ENCODE measurements at places on chromosomes 16 and 17. TPM values are rescaled to one million over a fixed set of nuclear protein-coding genes. Genes with fewer than 3 reads are reported as not detected.

DNA sequence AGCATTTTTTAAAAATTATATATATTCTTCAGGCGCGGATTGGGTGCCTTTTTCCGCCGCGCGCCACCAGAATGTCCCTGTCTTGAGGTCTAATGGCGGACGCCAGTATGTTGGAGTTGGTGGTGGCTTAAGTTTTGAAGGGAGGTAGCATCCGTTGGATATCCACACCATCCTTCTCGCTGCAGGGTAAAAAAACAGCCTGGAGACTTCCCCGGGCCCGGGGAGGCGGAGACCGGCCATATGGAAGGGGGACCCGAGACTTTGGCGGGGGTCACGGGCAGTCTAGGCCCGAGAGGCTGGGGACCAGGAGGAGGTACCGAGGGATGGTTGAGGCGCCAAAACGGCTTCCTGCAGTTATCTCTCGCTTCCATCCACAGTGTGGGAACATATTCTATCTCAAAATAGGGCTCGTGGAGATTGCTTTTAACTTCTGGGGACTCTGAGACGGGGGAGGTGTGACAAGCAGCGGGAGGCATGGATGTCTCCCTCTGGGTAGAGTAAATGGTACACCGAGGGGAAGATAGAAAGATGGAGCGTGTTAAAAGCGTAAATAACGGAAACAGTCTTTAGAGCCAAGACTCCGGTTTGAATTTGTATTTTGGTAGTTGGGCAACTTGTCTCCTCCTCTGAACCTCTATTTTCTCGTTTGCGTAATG, at the start of gene SF3B3:
TSS of gene SF3B3 (plus strand) at position 74 of the 656 bp plus-strand sequence. CDS start 2,841 bp downstream, outside the sequence.
- peak within 1 kb of the TSS; percentile 80 for H3K27ac ChIP-seq
- peak; percentile 80 for DNase-seq
- H3K4me1 ChIP-seq = peaks cover 38% of the 10 kb centered on the region

GRCh38 chr17:9484789-9485188, 90.8 kb downstream of the STX8 start:
- no peaks in the 10 kb centered on the region for H3K4me1 ChIP-seq
- no peaks in the 10 kb centered on the region for H3K27me3 ChIP-seq
- no peak overlapping the region for H3K27ac ChIP-seq

GRCh38 chr16:88455610-88456355, 2.7 kb downstream of the ZFPM1 start:
- H3K27me3 ChIP-seq = no peaks in the 10 kb centered on the region
- peak overlapping the region; percentile 66 for H3K27ac ChIP-seq
- H3K4me3 ChIP-seq = peak overlapping the region; percentile 70
- no peaks in the 10 kb centered on the region for H3K4me1 ChIP-seq

DNA sequence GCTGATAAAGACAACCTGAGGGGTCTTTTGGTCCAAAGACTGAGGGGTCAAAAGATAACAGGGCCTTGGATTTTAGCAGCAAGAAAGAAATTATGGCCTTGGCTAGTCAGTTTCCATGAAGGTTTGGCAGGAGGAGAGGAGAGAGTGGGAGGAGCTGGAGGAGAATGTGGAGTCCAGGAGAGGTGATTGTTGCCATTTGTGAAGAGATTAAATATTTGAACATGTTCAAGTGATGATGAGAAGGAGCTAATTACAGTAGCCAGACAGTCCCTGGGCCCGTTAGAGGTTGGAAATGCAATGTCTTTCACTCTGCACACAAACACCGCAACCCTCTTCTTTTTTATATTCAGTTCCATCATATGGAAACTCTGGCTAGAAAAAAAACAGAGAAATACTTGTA, 68.6 kb downstream of the TNRC6C start:
- no peaks in the 10 kb centered on the region for H3K36me3 ChIP-seq
- H3K27me3 ChIP-seq = no peaks in the 10 kb centered on the region
- DNase-seq = no peak
- no peaks in the 10 kb centered on the region for H3K4me1 ChIP-seq
- H3K27ac ChIP-seq = no peak overlapping the region

DNA sequence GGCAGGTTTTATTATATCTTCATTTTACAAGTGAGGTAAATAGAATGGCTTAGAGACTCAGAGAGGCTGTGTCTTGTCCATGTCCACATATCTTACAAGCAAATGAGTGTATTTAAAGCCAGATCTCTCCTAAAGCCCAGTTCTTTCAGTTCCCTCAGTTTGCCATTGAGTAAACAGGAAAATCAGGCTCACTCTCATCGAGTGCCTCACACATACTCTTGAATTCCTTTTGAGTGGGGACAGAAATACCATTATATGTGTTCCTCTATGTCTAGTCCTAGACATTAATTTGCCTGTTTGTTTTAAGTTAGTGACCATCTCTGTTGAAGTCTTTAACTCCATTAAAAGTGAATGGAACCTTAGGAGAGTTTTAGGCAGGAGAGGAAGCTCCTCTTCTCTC, 40.1 kb downstream of the BPTF start:
- H3K4me3 ChIP-seq = no peak overlapping the region
- no peak for DNase-seq
- no peaks in the 10 kb centered on the region for H3K27me3 ChIP-seq
- H3K27ac ChIP-seq = no peak overlapping the region
- no peaks in the 10 kb centered on the region for H3K4me1 ChIP-seq

DNA sequence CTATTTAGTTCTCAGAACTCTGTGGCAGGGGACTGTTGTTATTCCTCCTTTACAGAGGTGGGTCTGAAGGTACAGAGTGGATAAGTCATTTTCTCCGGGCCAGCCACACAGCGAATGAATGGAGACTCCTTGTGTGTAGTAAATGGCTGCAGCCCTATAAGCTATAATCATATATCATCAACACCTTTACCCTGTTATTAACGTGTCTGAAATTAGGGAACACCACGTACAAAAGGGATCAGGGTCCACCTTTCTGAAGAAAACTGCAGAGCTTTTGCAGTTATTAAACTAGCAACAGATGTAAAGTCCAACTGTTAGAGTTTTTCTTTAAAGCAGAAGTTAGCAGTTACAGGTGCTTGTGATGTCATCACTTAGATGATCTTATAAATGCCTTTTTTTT, 696.7 kb downstream of the MAF start:
- H3K27me3 ChIP-seq = no peaks in the 10 kb centered on the region
- no peak overlapping the region for H3K4me3 ChIP-seq

GRCh38 chr16:69838489-69838888, 76.4 kb downstream of the WWP2 start:
- H3K36me3 ChIP-seq = peaks cover 20% of the 10 kb centered on the region
- no peaks in the 10 kb centered on the region for H3K27me3 ChIP-seq
- peak overlapping the region; percentile 87 for H3K27ac ChIP-seq
- no peak overlapping the region for H3K4me3 ChIP-seq
- no peak for DNase-seq

GRCh38 chr16:75345711-75346110, 87.6 kb downstream of the CFDP1 start:
- no peaks in the 10 kb centered on the region for H3K36me3 ChIP-seq
- H3K4me3 ChIP-seq = no peak overlapping the region
- no peaks in the 10 kb centered on the region for H3K27me3 ChIP-seq
- no peak overlapping the region for H3K27ac ChIP-seq
- no peaks in the 10 kb centered on the region for H3K4me1 ChIP-seq
- DNase-seq = no peak

DNA sequence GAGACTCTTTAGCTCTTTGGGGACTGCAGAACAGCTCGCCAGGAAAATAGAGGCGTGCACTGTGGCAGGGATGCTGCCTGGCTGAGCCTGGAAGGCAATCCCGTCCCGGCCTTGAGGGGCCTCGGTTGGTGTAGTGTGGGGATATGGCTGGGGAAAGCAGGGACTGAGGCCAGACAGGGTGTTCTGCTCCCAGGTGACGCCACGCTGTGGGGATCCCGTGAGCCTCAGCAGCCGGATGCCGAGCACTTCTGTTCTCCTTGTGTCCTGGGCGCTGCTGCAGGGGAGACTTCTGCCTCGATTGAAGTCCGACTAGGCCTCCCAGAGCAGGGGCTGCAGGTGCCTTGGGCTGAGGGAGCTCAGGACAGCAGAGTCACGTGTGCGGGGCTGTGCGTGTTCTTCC, 72.6 kb downstream of the BANP start:
- H3K27ac ChIP-seq = no peak overlapping the region
- H3K4me1 ChIP-seq = no peaks in the 10 kb centered on the region
- H3K27me3 ChIP-seq = no peaks in the 10 kb centered on the region
- DNase-seq = peak; percentile 42

GRCh38 chr17:50361561-50362480, 11.2 kb downstream of the MRPL27 start:
- H3K4me3 ChIP-seq = no peak overlapping the region
- H3K4me1 ChIP-seq = peaks cover 7% of the 10 kb centered on the region

DNA sequence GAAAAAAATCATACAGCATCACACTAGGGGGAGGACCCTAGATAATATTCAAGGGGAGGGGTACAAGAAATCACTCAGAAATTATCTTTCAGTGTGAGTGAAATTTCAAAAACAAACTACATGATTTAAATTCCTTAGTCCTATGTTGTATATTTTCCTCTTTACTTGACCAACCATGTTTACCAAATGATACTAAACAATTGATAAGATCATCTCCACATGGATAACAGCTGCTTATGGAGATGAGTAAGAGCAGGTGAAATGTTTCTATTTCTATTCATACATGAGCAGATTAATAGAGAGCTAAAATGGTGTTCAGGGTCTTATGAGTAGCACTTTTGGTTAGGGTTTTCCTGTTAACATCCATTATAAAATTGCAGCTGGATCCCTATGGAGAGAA, 7.3 kb upstream of the VAT1L start:
- H3K27ac ChIP-seq = no peak overlapping the region
- no peak overlapping the region for H3K4me3 ChIP-seq
- no peaks in the 10 kb centered on the region for H3K36me3 ChIP-seq
- H3K27me3 ChIP-seq = no peaks in the 10 kb centered on the region
- no peak for DNase-seq

DNA sequence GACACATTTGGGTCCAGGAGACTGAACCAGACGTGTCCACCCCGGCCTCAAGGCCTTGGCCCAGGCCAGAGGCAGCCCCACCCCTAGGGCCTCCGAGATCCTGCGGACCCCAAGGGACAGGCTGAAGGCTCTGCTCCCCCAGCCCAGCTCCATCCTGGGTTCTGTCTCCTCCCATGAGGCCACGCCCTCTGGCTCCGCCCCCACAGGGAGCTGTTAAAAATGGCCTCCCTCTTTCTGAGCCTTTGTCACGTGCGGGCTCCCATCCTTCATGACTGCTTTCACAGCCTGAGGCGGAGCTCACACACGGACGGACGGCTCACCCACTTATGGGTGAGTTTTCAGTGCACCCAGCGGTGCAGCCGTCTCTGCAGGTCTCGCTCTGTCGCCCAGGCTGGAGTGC, 6.5 kb upstream of the CACNA1H start:
- no peak for DNase-seq
- H3K27ac ChIP-seq = no peak overlapping the region
- H3K4me3 ChIP-seq = no peak overlapping the region
- no peaks in the 10 kb centered on the region for H3K4me1 ChIP-seq
- H3K27me3 ChIP-seq = no peaks in the 10 kb centered on the region

- H3K4me1 ChIP-seq = peaks cover 3% of the 10 kb centered on the region
- H3K36me3 ChIP-seq = no peaks in the 10 kb centered on the region
- H3K27me3 ChIP-seq = peaks cover 27% of the 10 kb centered on the region
Measured at GRCh38 chr16:54927125-54928015, 3.3 kb upstream of the IRX5 start.

DNA sequence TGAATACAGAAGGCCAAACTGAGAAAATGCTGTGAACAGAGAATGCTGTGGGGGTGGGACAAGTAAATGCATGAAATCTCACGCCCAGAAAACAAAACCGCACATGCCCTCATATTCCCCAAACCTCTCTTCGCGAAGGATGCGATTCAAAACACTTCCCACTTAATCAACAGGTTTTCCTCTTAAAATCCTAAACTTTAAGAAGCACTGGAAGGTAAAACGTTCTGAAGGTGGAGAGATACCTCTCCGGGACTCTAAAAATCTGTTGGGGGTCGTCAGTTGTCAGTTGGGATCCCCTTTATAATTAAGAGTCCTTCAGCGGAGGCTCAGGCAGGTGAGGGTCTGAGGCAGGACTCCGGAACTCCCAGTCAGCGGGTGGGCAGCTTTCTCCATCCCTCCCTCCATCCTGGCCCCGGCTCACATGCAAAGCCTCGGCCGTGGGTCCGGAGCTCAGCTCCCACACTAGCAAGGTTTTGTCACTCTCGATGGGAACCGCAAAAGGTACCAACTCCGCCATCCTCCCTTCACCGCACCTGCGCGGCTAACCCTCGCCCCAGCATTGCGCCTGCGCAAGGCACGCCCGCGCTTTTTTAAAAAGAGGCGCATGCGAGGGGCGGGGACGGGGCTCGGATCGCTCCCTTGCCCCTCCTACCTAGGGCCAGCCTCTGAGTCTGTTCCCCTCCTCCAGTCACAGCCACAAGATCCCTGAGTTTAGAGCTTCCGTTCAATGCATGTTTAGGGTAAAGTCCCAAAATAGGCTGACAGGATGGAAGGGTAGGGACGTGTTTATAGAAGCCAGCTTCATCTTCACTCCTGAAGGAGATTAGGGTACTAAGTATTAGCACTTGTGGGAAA, at the start of gene RDM1:
TSS of gene RDM1 (minus strand) at position 563 of the 855 bp plus-strand sequence. CDS start at position 517, 46 bp downstream.
- no peaks in the 10 kb centered on the region for H3K27me3 ChIP-seq
- peak within 1 kb of the TSS; percentile 47 for H3K4me3 ChIP-seq
- DNase-seq = peak; percentile 44
- no peaks in the 10 kb centered on the region for H3K36me3 ChIP-seq
- peaks cover 5% of the 10 kb centered on the region for H3K4me1 ChIP-seq
- peak within 1 kb of the TSS; percentile 10 for H3K27ac ChIP-seq

DNA sequence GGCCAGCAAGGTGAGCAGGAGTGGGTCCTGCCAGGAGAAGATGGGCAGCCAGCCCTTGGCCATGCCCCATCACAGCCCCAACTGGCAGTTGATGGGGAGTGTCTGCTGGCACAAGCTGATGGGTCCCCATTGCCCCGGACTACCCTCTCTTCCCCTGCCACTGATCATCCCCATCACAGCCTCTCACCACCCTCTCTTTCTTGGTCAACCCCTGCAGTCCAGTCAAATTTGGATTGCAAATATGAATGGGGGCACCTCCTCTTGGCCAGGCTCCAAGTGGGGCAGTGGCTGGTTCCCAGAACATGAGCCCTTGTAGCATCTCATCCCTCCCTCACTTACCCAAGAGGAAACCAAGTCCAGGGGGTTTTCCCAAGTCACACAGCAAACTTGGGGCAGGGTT, 17.4 kb downstream of the SEZ6 start:
- H3K4me1 ChIP-seq = no peaks in the 10 kb centered on the region
- H3K4me3 ChIP-seq = no peak overlapping the region
- DNase-seq = no peak
- H3K27ac ChIP-seq = no peak overlapping the region
- no peaks in the 10 kb centered on the region for H3K36me3 ChIP-seq

- no peak for DNase-seq
- H3K36me3 ChIP-seq = no peaks in the 10 kb centered on the region
- H3K4me3 ChIP-seq = no peak overlapping the region
- no peaks in the 10 kb centered on the region for H3K27me3 ChIP-seq
- no peaks in the 10 kb centered on the region for H3K4me1 ChIP-seq
Measured at GRCh38 chr17:40597156-40597555, 31.9 kb upstream of the CCR7 start.

The TXNL4B gene
- 7.2 TPM for total RNA-seq

The ATP2C2 gene
- total RNA-seq = 148 TPM

The FKBP10 gene
- 130 TPM for total RNA-seq

The CD7 gene
- total RNA-seq = not detected

The LRRC45 gene
- 22.1 TPM for total RNA-seq

The NUPR1 gene
- 11.9 TPM for total RNA-seq

The KRTAP4-9 gene
- not detected for total RNA-seq

Data from Peyer's patch (tissue), 4 donors.